ENCODE measurements at places on chromosomes 13 and 19. TPM values are rescaled to one million over a fixed set of nuclear protein-coding genes. Genes with fewer than 3 reads are reported as not detected.

GRCh38 chr19:6057651-6058517 is 52.4 kb downstream of the RFX2 start:
- no peak overlapping the region for H3K4me3 ChIP-seq
- peaks cover 72% of the 10 kb centered on the region for H3K4me1 ChIP-seq
- DNase-seq: no peak
- H3K36me3 ChIP-seq: no peaks in the 10 kb centered on the region
- H3K27me3 ChIP-seq: no peaks in the 10 kb centered on the region
- peak overlapping the region; percentile 94 for H3K27ac ChIP-seq

DNA sequence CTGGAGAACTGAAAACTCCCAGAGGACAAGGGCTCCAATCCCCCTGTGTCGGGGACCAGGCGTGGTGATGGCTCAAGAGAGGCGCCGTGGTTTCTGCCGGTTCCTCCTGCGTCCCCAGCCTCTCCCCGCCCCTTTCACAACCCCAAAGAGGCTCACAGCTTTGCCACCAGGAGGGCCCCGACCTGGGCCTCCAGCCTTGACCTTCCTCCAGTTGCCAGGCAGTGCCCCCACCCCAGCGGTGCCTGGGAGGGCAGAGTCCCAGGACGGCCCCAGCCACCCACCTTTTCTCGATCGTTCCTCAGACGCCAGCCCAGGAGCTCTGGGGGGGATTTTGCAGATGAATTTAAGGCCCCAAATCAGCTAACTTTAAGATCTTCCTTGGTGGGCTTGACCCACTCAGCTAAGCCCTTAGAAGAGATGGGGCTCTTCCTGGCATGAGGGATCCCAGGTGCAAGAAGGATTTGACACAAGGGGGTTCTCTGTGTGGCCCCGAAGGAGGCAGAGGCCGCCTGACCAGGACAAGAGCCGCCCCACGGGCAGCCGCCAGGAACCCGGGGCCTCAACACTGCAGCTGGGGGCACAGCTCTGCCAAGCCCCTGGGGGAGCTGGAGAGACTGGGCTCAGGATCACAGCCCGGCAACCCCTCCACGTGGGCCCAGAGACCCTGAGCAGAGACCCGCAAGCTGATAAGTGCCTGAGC is 47.0 kb downstream of the MCF2L start:
- no peak for DNase-seq
- no peaks in the 10 kb centered on the region for H3K27me3 ChIP-seq
- no peak overlapping the region for H3K27ac ChIP-seq
- no peak overlapping the region for H3K4me3 ChIP-seq
- no peaks in the 10 kb centered on the region for H3K4me1 ChIP-seq

- H3K4me3 ChIP-seq: peak overlapping the region; percentile 2
- H3K27me3 ChIP-seq: peaks cover 6% of the 10 kb centered on the region
- peaks cover 20% of the 10 kb centered on the region for H3K4me1 ChIP-seq
- no peak for DNase-seq
- peak overlapping the region; percentile 56 for H3K27ac ChIP-seq
Observed at GRCh38 chr19:3818918-3819317, 32.7 kb upstream of the MATK start.

Gene LAIR1
- 176 TPM for total RNA-seq

Gene PSPN
- total RNA-seq: 2.2 TPM

Gene FBL
- 117 TPM for total RNA-seq
